ENCODE measurements at places on chromosomes 16 and 17.

DNA sequence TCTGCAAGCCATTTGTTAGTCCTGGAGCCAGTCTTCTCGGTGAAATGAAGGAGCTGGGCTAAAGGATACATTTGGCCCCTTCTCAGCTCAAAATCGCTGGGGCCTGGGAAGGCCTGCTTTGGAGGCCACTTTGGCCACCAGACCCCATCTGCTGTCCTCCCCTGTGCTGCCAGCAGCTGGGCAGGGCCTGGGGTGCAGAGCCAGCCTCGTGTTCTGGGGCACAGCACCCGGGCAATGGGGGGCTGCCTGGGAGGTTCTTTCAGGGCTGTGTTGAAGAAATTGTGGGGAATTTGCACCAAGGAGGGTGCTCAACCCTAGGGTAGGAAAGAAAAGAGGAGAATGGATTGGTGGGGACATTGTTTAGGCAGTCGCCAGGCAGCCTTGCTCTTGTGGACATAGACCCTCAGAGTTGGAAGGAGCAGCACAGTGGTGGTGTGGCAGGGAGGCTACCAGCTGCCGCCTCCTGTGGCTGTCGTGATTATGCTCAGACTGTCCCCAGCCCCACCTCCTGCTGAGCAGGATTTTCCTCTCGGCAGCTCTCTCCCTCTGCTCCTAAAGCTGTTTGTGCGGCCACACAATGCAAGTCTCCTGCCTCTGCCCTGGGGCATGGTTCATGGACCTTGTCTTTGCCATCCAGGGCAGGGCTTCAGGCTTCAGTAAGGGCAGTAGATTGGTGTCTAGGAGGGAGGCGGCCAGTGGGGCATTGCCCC is 174.8 kb downstream of the NTN1 start:
- H3K27me3 ChIP-seq, result peaks cover 14% of the 10 kb centered on the region
- H3K36me3 ChIP-seq, result no peaks in the 10 kb centered on the region
- H3K4me1 ChIP-seq, result no peaks in the 10 kb centered on the region
- H3K4me3 ChIP-seq, result no peak overlapping the region
- no peak for DNase-seq

DNA sequence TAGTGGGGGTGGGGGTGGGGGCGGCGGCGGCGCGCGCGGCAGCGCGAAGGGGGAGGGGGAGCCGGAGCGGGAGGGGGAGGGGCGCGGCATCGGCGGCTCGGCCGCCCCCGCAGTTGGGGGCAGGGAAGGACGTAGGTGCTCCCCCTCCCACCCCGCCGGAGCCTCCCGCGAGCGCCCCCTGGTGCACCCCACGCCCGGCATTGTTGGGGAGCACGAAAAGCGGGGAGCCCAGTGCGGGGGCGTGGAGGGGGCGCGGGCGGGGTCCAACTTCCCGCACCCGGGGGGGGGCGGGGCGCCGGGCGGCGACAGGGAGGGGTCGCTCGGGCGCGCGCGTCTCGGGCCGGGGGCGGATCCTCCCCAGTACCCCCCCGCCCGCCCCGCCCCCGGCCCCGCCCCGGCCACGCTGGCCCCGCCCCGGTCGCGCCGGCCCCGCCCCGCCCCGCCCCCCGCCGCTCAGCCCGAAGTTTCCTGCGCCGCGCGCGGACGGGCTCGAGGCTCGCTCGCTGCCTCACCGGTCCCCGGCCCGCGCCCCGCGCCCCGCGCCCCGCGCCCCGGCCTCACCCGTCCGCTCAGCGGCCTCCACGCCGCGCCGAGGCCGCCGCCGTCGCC is at the start of gene CACNA1H:
TSS of gene CACNA1H (plus strand) at position 456 of the 609 bp plus-strand sequence. CDS start 632 bp downstream, outside the sequence.
- H3K4me3 ChIP-seq, result peak within 1 kb of the TSS; percentile 47
- no peaks in the 10 kb centered on the region for H3K36me3 ChIP-seq
- no peak within 1 kb of the TSS for H3K27ac ChIP-seq
- no peak for DNase-seq
- peaks cover 12% of the 10 kb centered on the region for H3K4me1 ChIP-seq
- peaks cover 6% of the 10 kb centered on the region for H3K27me3 ChIP-seq

GRCh38 chr17:5809580-5810188 is 225.4 kb upstream of the NLRP1 start:
- no peaks in the 10 kb centered on the region for H3K36me3 ChIP-seq
- no peak for DNase-seq
- no peak overlapping the region for H3K27ac ChIP-seq
- H3K27me3 ChIP-seq, result no peaks in the 10 kb centered on the region
- no peak overlapping the region for H3K4me3 ChIP-seq

- peak; percentile 75 for DNase-seq
- H3K27ac ChIP-seq, result no peak overlapping the region
- H3K4me3 ChIP-seq, result no peak overlapping the region
These were observed 11.1 kb downstream of the TSPOAP1 start for GRCh38 chr17:58317421-58318064.

DNA sequence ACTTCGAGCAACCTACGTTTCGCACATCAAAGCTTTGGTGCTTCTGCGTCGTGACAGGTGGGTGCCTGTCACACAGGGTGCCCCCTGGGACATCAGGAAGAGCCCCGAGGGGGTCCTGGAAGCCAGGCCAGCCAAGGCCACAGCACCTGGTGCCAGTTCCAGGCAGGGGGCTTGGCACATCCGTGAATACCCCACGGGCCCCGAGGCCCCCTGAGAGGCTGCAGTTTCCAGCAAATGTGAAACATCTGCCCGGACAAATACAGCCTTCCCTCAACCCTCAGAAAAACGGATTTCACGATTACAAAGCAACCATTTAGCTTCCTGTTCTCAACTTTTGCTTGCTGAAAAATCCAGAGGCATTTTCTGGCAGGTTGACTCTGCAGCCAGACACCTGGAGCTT is 109.3 kb upstream of the METRNL start:
- H3K27me3 ChIP-seq, result no peaks in the 10 kb centered on the region
- H3K27ac ChIP-seq, result no peak overlapping the region
- no peak for DNase-seq
- H3K4me1 ChIP-seq, result peaks cover 2% of the 10 kb centered on the region
- H3K36me3 ChIP-seq, result no peaks in the 10 kb centered on the region
- H3K4me3 ChIP-seq, result no peak overlapping the region

- peaks cover 6% of the 10 kb centered on the region for H3K4me1 ChIP-seq
- H3K36me3 ChIP-seq, result peaks cover 52% of the 10 kb centered on the region
- peak; percentile 89 for DNase-seq
These were observed 70.2 kb downstream of the ZZEF1 start for GRCh38 chr17:4072487-4073157.

DNA sequence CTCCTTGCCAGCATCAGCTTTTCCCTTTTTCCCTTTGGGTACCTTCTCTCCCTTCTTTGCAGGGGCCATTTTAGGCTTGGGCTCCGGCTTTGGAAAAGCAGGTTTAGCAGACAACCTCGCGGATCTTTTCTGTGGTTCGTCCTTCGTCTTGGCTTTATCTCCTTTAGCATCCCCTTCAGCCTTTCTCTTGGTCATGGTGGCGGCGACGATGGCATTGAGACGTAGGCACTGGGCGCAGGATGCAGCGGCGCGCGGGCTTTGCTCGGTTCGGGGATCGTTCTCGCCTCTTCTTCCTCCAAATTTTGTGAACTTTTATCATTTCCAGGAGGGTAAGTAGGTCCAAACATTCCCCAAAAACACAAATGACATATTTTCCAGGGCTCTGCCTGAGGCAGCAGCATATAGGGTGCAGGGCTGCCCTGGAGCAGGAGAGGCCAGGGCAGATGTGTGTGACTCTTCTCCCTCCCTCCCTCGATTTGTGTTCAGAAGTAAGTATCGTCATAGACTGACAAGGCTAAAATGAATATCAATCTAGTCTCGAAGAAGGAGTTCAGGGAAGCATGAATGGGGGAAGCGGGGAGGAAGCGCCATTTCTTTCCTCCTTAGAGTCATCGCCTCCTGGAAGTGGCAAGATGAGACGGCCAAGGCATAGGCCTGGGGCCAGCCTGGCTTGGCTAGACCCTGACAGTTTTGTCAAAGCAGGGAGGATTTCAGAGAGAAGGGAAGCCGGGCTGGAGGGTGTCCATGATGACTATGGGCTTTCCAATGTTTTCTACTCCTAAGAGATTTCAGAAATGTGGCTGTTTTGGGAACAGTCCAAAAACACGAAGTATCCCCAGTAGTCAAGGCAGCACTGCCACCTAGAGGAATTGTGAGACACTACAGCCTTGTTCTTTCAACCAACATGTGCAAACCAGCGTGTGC is 13.2 kb downstream of the CHCT1 start:
- no peak overlapping the region for H3K4me3 ChIP-seq
- DNase-seq, result peak; percentile 89
- H3K36me3 ChIP-seq, result no peaks in the 10 kb centered on the region
- peaks cover 3% of the 10 kb centered on the region for H3K4me1 ChIP-seq
- no peaks in the 10 kb centered on the region for H3K27me3 ChIP-seq

GRCh38 chr17:76940738-76941350 is 72.6 kb downstream of the MGAT5B start:
- H3K36me3 ChIP-seq, result no peaks in the 10 kb centered on the region
- no peak overlapping the region for H3K4me3 ChIP-seq
- no peak overlapping the region for H3K27ac ChIP-seq
- H3K4me1 ChIP-seq, result no peaks in the 10 kb centered on the region

DNA sequence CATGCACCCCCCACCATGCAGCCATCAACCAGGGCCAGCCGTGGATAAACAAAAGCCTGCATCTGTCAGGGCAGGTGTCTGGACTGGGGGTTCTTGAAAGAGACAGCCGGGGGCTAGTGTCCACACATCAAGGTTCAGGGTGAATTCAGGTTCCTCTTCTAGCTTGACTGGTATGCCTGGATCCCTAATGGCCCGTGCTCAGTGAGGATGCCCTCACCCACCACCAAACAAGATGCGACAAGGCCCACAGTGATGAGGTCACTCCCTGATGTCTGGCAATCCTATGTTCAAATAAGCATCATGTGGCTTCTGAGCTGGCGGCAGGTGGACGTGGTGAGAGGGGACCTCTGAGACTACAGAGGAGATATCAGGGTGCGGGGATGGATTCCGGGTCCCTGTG is 64.6 kb downstream of the GOSR1 start:
- no peak overlapping the region for H3K4me3 ChIP-seq
- no peaks in the 10 kb centered on the region for H3K4me1 ChIP-seq
- H3K27ac ChIP-seq, result no peak overlapping the region
- H3K27me3 ChIP-seq, result peaks cover 7% of the 10 kb centered on the region
- no peaks in the 10 kb centered on the region for H3K36me3 ChIP-seq

DNA sequence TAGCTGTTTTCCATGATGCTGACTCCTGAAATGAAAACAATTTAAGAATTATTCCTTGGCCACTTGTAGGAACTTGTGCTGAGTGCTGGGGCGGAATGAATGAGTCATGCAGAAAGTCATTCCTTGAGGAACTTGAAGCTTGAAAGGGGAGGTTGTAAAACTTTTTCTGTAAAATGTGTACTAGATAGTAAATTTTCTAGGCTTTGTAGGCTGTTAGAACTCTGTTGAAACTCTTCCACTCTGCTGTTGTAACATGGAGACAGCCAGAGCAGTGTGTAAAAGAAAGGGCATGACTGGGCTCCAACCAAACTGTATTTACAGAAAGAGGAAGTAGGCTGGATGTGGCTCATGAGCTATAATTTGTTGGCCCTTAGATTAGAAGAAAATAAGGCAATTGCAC is 46.1 kb downstream of the ABCA8 start:
- no peaks in the 10 kb centered on the region for H3K27me3 ChIP-seq
- H3K4me3 ChIP-seq, result no peak overlapping the region
- H3K36me3 ChIP-seq, result no peaks in the 10 kb centered on the region
- H3K27ac ChIP-seq, result peak overlapping the region; percentile 76
- peak; percentile 93 for DNase-seq
- H3K4me1 ChIP-seq, result peaks cover 13% of the 10 kb centered on the region

- peaks cover 3% of the 10 kb centered on the region for H3K4me1 ChIP-seq
- H3K27ac ChIP-seq, result no peak overlapping the region
- no peak for DNase-seq
- H3K4me3 ChIP-seq, result no peak overlapping the region
- H3K27me3 ChIP-seq, result peaks cover 4% of the 10 kb centered on the region
- H3K36me3 ChIP-seq, result no peaks in the 10 kb centered on the region
These were observed 12.9 kb upstream of the P2RX1 start for GRCh38 chr17:3929181-3929580.

GRCh38 chr17:19445105-19445504 is 34.1 kb downstream of the RNF112 start:
- H3K4me3 ChIP-seq, result no peak overlapping the region
- peaks cover 2% of the 10 kb centered on the region for H3K27me3 ChIP-seq
- DNase-seq, result no peak
- H3K27ac ChIP-seq, result no peak overlapping the region
- H3K4me1 ChIP-seq, result peaks cover 17% of the 10 kb centered on the region

- no peaks in the 10 kb centered on the region for H3K4me1 ChIP-seq
- H3K4me3 ChIP-seq, result no peak overlapping the region
- DNase-seq, result no peak
- H3K27ac ChIP-seq, result no peak overlapping the region
- H3K36me3 ChIP-seq, result no peaks in the 10 kb centered on the region
These were observed 6.7 kb upstream of the PRPSAP2 start for GRCh38 chr17:18851201-18851600.

- peak overlapping the region; percentile 84 for H3K27ac ChIP-seq
- no peaks in the 10 kb centered on the region for H3K36me3 ChIP-seq
- no peak overlapping the region for H3K4me3 ChIP-seq
- peak; percentile 84 for DNase-seq
These were observed 17.9 kb downstream of the KPNA2 start for GRCh38 chr17:68053231-68054013.

GRCh38 chr16:2776500-2777139 is 460 bp downstream of the ELOB start:
- peak overlapping the region; percentile 90 for H3K27ac ChIP-seq
- peaks cover 33% of the 10 kb centered on the region for H3K36me3 ChIP-seq
- DNase-seq, result no peak
- H3K27me3 ChIP-seq, result no peaks in the 10 kb centered on the region
- peaks cover 12% of the 10 kb centered on the region for H3K4me1 ChIP-seq
- peak overlapping the region; percentile 96 for H3K4me3 ChIP-seq

GRCh38 chr17:82650723-82651122 is 2.5 kb upstream of the WDR45B start:
- DNase-seq, result no peak
- H3K27me3 ChIP-seq, result no peaks in the 10 kb centered on the region
- H3K36me3 ChIP-seq, result no peaks in the 10 kb centered on the region
- H3K27ac ChIP-seq, result no peak overlapping the region

- peaks cover 8% of the 10 kb centered on the region for H3K4me1 ChIP-seq
- DNase-seq, result no peak
- H3K36me3 ChIP-seq, result no peaks in the 10 kb centered on the region
- no peak overlapping the region for H3K4me3 ChIP-seq
These were observed 110.1 kb upstream of the SMURF2 start for GRCh38 chr17:64771980-64772844.

DNA sequence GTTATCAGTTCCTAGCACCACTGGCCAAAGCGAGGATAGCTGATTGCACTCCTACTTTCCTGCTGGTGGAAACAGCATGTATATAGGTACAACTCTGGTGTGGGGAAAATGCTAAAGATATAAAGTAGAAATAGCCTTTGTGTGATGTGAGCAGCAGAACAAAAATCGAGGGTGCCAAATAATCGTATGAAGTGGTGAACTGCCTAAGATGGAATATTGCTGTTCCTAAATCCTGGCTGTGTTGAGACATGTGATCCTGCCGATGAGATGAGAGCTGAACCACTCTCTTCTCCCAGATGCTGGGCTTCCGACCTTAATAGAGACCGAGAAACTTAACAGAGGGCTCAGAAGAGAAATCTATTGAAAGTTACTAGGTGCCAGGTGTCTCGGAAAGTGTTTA is 117.8 kb downstream of the WWOX start:
- DNase-seq, result no peak
- no peaks in the 10 kb centered on the region for H3K36me3 ChIP-seq
- no peak overlapping the region for H3K27ac ChIP-seq
- no peaks in the 10 kb centered on the region for H3K27me3 ChIP-seq
- no peaks in the 10 kb centered on the region for H3K4me1 ChIP-seq

GRCh38 chr17:31171701-31172100 is 76.9 kb downstream of the NF1 start:
- H3K36me3 ChIP-seq, result peaks cover 3% of the 10 kb centered on the region
- no peak overlapping the region for H3K27ac ChIP-seq
- DNase-seq, result peak; percentile 50
- no peaks in the 10 kb centered on the region for H3K27me3 ChIP-seq
- H3K4me1 ChIP-seq, result 0 out of 2 replicates have a peak, but pooled peaks cover 3% of the 10 kb centered on the region
- H3K4me3 ChIP-seq, result no peak overlapping the region

Data from IMR-90 (cell line).